ENCODE measurements at places on chromosomes 13 and 19. TPM values are rescaled to one million over a fixed set of nuclear protein-coding genes. Genes with fewer than 3 reads are reported as not detected.

GRCh38 chr19:4077007-4077374 is 10.3 kb upstream of the ZBTB7A start:
- H3K4me1 ChIP-seq: peaks cover 56% of the 10 kb centered on the region
- peak overlapping the region; percentile 93 for H3K27ac ChIP-seq
- no peak for DNase-seq
- H3K4me3 ChIP-seq: peak overlapping the region; percentile 42
- no peaks in the 10 kb centered on the region for H3K36me3 ChIP-seq

- H3K4me1 ChIP-seq: no peaks in the 10 kb centered on the region
- no peak overlapping the region for H3K4me3 ChIP-seq
- no peaks in the 10 kb centered on the region for H3K36me3 ChIP-seq
- H3K27me3 ChIP-seq: no peaks in the 10 kb centered on the region
These were observed 12.2 kb downstream of the RHPN2 start for GRCh38 chr19:33052352-33052972.

GRCh38 chr19:35330475-35330874 is 1.5 kb downstream of the CD22 start:
- H3K36me3 ChIP-seq: no peaks in the 10 kb centered on the region
- no peak for DNase-seq
- H3K4me1 ChIP-seq: peaks cover 21% of the 10 kb centered on the region
- H3K27me3 ChIP-seq: peaks cover 5% of the 10 kb centered on the region
- H3K27ac ChIP-seq: no peak overlapping the region

DNA sequence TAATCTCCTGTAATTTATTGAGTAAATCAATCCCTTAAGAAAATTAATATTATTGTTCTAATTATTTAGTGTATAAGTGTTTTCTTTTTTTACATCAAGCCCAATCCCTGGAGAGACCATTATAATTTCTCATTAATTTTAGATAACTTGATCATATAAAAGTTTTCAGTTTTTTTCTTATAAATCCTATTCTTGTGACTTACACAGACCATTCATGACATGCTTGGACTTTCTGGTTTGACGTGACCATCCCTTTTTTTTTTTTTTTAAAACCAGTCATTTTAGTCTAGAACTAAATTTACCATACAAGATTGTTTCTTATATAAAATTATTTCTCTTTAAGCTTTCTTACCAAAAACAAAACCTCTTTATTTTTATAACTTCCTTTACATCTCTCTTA is 5.4 kb upstream of the MTRF1 start:
- peaks cover 26% of the 10 kb centered on the region for H3K36me3 ChIP-seq
- H3K27ac ChIP-seq: no peak overlapping the region
- peaks cover 23% of the 10 kb centered on the region for H3K4me1 ChIP-seq

DNA sequence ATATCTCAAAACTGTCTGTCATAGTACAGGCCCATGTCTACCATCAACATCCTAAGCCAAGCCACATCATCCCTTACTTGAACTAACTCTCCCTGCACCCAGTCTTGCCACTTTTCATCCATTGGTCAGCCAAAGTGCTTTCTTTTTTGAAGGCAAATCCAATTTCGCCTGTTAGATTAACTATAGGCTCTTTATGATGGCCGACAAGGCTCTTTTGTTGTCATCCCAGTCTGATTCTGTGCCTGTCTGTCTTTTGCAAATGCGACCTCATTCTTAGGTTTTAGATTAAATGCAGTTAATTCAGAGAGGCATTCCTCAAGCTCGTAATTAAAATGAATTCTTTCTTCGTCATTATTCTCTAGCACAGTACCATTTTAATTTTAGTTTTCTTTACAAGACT is 148.3 kb downstream of the HS6ST3 start:
- no peaks in the 10 kb centered on the region for H3K36me3 ChIP-seq
- H3K27ac ChIP-seq: no peak overlapping the region
- no peaks in the 10 kb centered on the region for H3K4me1 ChIP-seq
- DNase-seq: no peak
- no peaks in the 10 kb centered on the region for H3K27me3 ChIP-seq

The CACNA1A gene
- 0.60 TPM for total RNA-seq

Data from activated CD8-positive, alpha-beta T cell treated with anti-CD3 and anti-CD28 coated beads, Interleukin-2, amount 10 ng/mL, durations not matched to agents 7 days and 5 days (primary cell).